ENCODE measurements at places on chromosomes 1 and 21.
A peak's percentile ranks its signal among the peaks of the same experiment; 100 is the strongest.

DNA sequence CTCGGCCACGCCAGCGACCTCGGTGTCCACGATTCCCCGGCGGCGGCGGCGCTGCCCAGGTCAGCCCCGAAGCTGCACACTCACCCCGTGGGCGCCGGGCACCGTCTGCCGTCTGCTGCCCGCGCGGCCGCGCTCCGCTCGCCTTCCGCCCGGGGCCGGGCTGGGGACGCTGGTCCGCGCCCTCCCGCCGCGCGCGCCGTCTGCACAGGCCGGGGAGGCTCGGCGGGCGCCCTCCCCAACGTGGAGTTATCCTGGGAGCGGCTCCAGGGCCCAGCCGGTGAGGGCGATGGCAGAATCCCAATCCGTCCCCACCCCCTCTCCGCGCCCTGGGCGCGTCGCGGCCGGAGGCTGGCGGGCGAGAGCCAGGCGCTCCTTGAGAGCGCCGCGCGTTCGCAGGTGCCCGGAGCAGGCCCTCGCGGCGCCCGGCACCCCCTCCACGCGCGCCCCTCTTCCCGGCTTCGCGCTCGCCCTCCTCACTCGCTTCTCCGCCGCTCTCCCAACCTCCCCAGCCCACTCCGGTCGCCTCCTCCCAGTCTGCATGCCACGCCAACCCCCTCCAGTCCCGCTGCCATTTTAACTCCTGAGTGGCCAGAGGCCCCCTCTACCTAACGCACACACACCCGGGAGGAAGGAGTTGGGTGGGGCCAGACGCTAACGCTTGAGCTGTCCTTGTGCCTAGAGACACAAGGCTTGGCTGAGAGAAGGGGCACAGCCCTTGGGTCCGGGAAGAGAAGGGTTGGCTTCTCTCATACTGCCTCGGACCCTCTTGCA lies at the start of gene LRRN2:
TSS of gene LRRN2 (minus strand) at position 503 of the 771 bp plus-strand sequence. CDS start 65,746 bp downstream, outside the sequence.
- peak; percentile 22 for DNase-seq

DNA sequence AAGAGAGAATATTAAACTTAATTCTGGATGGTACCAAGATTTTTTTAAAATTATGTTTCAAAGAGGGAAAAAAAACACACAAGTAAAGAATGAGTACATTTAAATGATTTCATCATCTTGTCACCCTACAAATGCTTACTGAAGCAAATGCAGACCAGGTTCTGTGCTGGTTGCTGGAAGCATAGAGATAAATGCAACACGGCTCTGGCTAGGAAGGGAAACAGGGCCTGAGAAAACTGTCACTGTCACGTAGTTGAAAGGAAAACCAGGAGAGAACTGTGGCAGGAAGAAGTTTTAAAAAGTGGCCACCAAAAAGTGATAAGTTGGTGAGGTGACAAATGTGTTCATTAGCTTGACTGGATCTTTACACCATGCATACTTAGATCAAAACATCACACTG lies 336.9 kb upstream of the NFIA start:
- no peak for DNase-seq

DNA sequence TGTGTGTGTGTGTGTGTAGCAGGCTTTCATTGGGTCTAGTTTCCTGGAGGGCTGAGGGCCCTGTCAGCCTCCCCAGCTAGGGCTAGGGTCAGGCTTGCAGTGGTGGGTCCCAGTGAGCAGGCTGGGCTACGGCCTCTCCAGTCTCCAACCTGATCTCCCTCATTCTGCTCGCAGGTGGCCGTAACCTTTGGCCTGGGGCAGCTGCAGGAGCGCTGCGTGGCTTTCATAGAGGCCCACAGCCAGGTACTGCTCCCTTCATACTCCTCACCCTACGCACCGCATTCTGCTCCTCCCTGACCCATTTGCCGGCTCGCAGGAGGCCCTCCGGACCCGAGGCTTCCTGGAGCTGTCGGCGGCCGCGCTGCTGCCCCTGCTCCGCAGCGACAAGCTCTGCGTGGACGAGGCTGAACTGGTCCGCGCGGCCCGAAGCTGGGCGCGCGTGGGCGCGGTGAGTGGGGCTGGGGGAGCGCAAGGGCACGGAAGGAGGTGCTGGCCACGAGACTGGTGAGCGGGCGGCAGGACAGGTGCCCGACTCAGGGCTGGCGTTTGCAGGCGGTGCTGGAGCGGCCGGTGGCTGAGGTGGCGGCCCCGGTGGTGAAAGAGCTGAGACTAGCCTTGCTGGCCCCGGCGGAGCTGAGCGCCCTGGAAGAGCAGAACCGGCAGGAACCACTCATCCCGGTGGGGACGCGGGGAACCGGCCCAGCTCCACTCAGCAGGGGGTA lies 4.7 kb downstream of the BTBD19 start:
- DNase-seq = no peak

DNA sequence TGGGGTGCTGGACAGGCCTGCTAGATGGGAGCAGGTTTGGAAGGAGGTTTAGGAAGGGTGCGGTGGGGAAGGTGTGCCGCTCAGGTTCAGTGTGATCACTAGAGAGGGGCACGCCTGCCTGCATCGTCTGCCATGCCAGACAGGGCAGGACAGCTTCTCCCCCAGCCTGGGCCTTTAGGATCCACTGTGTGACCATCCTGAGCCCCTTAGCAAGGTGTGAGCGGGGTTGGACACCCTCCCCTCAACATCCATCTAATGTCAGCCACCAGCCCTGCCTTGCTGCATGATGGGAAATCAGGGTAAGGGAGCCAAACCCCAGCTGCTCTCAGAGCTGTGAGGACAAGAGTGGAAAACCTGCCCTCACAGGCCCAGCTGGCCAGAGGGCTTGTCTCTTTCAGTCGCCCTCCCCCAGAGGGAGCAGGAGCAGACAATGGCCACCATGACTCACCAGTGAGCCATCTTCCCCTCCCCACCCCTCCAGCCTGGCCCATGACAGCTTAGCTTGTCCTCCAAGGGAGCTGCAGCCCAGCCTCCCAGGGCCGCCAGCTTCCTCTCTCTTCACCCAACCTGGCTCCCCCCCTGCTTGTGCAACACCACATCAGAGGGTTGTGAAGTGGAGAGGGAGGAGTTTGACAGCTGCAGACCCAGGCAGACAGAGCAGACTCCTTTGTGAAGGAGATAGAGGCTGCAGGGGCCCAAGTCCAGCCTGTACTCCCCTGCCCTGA lies 37.0 kb downstream of the NUAK2 start:
- DNase-seq = peak; percentile 99

GRCh38 chr1:185694081-185694480 lies 40.1 kb upstream of the HMCN1 start:
- no peak for DNase-seq

DNA sequence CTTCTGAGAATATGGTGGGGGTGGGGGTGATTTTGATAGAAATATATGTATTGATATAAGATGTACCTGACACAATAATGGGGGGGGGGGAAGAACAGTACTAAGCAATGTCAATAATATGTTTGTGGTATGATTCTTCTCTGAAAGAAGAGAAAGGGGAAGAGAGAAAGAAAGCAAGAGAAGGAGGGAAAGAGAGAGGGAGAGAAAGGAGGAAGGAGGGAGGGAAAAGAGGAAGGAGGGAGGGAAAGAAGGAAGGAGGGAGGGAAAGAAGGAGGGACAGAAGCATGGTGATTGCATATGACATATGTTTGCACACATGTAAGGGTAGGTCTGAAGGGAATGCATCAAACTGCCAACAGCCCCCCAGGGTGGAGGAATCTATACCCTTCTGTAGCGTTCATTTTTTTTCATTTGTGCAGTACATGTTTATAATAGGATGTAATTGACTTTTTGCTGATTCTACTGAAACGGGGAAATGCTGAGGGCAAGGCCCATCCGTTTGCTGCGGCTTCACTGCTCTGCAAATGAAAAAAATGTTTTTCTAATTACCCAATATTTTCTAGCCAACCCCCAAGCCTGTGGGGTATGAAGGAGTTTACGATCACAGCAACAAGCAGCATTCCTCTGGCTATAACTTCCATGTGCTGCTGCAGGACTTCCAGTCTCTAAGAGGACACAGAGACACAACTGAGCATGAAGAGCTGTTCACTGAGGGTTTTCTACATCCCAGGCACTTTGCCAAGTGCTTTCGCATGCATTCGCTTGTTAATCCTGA lies 119.3 kb upstream of the ZC3H12A start:
- DNase-seq = no peak

DNA sequence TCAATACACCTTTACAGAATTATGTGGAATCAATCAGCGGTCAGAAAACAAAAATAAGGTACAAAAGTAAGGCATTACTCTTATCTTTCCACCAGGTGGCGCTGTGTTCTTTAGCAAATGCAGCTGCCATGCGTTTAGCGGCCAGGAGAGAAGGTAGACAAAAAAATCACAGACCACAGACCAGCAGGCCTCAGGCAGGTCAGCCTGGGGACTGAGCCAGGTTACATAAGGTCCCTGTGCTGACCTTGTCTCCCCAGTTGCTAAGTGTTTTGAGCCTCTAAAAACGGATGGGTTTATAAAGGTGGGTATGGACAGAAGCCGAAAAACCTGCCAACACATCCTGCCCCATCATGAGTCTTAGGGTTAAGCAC lies 2.8 kb downstream of the RGS16 start:
- no peak for DNase-seq

- DNase-seq = no peak
Measured at GRCh38 chr1:63795455-63795854, 21.6 kb downstream of the ROR1 start.

Measured in NCI-H226 (cell line).